ENCODE measurements at places on chromosomes 1 and 21.

GRCh38 chr1:147837964-147838292, 64.7 kb upstream of the GJA8 start:
- DNase-seq = no peak

DNA sequence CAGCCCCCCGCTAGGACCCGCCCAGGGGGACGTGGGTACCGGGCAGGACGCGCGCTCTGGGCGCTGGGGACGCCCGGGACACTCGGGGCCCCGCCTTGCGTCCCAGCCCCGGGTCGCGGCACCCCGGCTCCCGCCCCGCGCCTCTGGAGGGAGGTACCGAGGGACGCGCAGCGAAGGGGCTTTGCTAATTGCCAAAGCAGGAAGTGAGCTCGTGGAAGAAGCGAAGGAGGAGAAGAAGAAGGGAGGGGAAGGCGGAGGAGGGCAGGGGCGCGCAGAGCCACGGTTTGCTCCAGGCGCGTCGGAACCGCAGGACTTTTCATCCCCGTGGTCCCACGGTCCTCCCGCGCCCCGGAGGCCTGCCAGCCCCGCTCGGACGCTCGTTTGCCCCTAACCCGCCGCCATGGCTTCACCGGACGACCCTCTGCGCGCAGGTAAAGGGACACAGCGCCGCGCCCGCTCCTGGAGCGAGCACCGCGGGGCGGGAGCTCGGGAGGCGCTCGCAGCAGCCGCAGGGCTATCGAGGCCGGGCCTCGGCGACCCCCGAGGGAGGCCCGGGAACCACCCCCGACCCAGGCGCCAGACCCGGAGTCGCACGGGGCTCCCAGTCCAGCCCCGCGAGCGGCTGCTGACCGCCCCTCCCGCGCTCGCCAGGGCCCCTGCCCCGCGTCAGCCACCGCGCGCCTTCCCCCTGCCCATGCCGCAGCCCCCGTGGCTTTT, 1.3 kb downstream of the EDARADD start:
- DNase-seq = no peak

GRCh38 chr1:226823643-226824042, 46.8 kb upstream of the PSEN2 start:
- DNase-seq = no peak

GRCh38 chr1:109789551-109790180, 25.9 kb upstream of the EPS8L3 start:
- no peak for DNase-seq

DNA sequence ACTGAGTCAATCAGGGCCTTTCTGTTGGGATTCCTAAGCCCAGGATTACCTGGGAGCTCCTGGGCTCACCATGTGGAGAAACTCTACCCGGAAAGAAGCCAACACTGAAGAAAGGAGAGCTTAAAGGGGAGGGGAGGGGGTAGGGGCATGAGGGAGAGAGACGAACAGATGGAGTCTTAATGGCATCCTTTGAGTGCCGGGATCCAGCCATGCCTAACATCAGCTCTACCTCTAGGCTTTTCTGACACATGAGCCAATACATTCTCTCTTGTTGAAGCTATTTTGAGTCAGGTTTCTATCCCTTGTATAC, 75.0 kb downstream of the NPHP4 start:
- no peak for DNase-seq

- no peak for DNase-seq
Measured at GRCh38 chr1:213393860-213394259, 342.8 kb downstream of the RPS6KC1 start.

- DNase-seq = peak; percentile 70
Measured at GRCh38 chr1:21278208-21278859, 11.9 kb downstream of the ECE1 start.

- DNase-seq = no peak
Measured at GRCh38 chr1:154843636-154844296, 26.3 kb downstream of the KCNN3 start.

GRCh38 chr1:110076789-110077500, 6.5 kb upstream of the ALX3 start:
- DNase-seq = no peak

DNA sequence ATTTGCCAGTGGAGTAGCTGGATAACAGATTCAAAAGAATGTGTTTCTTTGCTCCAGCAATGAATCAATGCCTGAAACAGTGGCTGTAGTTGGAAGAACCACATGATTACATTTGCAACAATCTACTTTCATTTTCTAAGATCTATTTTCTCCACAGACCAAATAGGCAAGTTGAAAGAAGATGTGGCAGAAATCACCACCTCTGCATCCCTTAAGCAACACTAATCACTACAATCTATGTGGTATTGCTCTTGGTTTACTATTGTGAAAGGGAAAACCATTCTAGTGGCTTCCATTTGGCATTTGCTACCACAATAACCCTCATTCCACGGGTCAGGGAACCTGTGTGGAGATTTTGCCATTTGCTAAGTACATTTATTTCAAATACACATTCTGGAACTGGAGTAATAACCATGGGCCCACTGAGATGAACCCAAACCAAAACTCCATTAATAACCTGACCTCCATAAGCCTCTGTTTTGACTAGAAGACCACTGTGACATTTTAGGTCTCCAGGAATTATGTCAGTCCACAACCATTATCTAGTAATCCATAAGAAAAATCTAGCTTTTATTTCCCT, 66.3 kb downstream of the C1orf185 start:
- DNase-seq = no peak

DNA sequence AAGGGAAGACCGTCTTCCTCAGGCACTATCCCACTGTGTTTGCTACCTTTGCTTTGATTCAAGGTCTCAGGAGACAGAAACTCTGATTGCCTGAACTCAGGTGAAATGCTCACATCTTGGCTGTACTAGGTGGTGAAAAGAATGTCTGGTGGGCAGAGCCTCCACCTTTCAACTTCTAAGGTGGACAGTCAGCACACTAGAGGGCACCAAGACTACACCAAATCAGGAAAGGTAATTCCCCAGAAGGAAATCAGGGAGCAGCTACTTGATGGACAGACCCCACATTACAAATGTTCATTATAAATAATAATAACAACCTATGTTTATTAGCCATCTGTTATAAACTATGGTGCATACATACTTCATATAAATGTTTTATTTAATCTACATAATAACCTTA, 220.9 kb downstream of the ATG4C start:
- DNase-seq = peak; percentile 59

DNA sequence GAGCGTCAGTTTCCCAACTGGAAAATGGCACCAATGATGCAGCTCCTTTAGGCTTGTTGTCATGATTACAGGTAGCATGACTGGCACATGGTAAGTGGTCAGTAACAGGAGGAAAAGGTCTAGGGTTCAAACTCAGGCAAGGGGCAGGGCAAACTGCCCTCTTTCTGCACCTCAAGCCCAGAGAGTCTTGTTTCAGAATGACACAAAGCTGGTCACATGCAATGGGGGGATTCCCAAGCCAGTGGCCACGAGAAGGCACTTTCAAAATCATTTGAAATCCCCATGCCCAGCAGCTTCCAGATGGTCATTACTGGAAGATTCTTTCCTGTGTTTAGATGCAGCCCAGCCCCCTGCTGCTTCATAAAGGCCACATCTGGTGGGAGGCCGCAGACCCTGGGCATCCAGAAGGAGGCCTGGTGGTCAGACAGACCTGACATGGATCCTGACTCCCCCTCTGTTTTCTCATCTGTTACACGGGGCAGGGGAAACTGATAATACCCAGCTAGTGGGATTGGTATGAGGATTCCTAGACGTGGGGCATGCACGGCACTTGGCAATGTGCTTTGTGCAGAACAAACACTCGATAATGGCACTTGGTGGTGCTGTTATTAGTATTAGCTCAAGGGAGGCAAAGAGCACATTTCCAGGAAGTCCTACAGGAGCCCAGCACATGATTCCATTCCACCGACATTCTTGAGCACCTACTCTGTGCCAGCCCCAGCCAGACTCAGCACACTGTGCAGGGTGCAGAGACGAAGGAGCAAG, 6.9 kb upstream of the PLA2G2D start:
- no peak for DNase-seq

DNA sequence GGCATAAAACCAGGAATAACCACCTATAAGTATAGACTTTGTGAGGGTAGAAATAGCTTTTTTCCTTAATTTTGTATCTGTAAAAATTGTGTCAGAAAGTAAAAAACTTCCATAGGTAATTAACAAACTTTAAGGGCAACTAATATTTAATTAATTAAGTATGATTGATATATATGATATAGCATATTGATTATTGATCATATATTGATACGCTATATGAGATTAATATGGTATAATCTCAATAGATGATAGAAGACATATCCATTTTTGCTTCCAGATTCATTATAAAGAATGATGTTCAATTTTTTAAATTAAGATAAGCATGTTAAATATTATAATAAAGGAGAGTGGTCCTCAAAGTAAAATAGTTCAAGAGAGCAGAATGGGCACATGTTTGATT, 99.3 kb upstream of the VAV3 start:
- DNase-seq = no peak

DNA sequence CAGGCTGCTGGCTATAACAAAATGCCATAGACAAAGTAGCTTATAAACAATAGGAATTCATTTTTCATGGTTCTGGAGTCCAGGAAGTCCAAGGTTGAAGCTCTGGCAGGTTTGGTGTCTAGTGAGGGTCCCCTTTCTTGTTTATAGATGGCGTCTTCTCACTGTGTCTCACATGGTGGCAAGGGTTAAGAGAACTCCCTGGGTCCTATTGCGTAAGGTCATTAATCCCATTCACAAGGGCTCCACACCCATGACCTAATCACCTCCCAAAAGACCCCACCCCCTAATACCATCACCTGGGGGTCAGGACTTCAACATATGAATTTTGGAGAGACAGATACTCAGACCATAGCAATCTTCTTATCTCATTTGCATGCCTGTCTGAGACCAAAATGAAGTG, 108.9 kb upstream of the USP25 start:
- DNase-seq = no peak
